ENCODE measurements at places on chromosomes 2 and 18.
A peak's percentile ranks its signal among the peaks of the same experiment; 100 is the strongest.

DNA sequence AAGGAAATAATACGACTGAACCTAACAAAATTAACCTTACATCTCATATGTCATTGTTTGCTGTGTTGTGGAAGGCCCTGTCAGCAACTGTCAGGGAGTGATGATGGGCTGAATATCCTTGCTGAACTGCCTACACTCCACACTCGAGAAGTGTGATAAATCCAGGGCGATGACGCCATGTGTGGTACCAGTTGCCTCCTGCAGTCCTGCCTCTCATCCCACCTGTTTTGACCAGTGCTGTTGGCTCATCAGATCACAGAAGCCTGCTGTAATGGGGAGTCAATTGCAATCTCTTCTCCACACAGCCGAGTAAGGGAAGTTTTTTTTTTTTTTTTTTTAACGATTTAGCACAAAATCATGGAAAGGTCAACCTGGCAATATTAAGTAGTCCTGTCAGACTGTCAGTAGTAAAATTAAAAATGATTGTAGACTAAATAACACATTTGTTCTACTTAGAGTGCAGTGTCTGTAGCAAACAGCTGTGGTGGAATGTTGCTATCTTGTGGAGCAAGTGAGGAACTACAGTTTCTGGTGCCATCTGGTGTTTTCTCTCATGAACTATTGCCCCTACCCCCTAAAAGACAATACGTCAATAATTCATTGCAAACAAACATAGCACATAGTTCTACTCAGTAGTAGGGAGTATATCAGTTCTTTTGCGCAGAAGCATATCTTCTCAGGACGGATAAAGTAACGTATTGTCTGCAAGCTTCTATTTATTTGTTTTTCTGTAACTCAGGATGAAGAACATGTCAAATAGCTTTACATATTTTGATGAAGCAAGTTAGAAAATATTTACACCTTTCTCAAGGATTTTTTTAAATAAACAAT is 347.6 kb downstream of the CTNNA2 start:
- no peak for DNase-seq

DNA sequence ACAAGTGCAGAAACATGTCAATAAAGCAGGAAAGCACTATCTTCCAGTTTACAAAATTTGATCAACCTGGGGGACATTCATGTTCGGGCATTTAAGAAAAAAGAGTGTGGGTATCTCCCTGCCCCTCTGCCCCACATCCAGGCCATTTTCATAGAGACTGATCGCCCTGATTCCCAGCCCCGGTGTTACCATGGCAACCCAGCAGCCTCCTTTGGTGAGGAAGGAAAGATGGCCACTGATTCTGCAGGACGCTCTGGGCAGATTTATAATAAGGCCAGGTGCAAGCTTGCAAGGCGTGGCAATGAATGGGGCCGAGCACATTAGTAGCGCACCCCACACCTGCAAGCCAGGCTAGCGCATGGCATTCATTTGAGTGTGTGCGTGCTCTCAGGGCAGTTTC is 36.7 kb upstream of the ARL4C start:
- peak; percentile 79 for DNase-seq

- DNase-seq = no peak
Observed at GRCh38 chr2:71699428-71699827, 246.1 kb downstream of the DYSF start.

DNA sequence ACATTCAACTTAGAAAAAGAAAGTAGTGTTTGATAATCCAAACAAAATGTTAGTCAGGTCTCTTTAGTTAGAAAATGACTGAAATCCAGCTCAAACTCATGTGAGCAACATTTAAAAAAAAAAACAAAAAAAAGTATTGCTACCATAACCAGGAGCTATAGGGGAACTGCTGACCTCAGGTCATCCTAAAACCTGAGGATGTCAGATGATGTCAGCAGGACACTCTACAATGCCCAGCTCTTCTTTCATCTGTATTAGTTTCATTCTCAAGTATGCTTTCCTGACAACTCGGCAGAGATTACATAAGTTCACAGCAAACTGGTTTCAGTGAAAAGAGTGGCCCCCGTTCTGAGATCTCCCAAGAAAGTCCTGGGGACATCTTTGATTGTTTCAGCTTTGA is 4.2 kb upstream of the ESCO1 start:
- DNase-seq = no peak

GRCh38 chr2:176407706-176408105 is 138.5 kb downstream of the MTX2 start:
- DNase-seq = no peak

GRCh38 chr2:96341641-96342040 is 6.1 kb downstream of the NCAPH start:
- no peak for DNase-seq

All from COR-L47 (cell line).